ENCODE measurements at places on chromosomes 1 and 21. TPM values are rescaled to one million over a fixed set of nuclear protein-coding genes. Genes with fewer than 3 reads are reported as not detected.

- DNase-seq, result no peak
- H3K36me3 ChIP-seq, result no peaks in the 10 kb centered on the region
- H3K4me1 ChIP-seq, result no peaks in the 10 kb centered on the region
- H3K4me3 ChIP-seq, result no peak overlapping the region
- no peaks in the 10 kb centered on the region for H3K27me3 ChIP-seq
Measured at GRCh38 chr1:150141452-150141851, 8.3 kb upstream of the PLEKHO1 start.

FAM78B gene
- polyA plus RNA-seq, result 0.81 TPM

TFAP2E gene
- not detected for polyA plus RNA-seq

GRCh38 chr1:28111157-28111556 lies 22.7 kb upstream of the EYA3 start:
- H3K4me3 ChIP-seq, result no peak overlapping the region
- no peaks in the 10 kb centered on the region for H3K27me3 ChIP-seq
- H3K4me1 ChIP-seq, result no peaks in the 10 kb centered on the region
- peak overlapping the region; percentile 1 for H3K27ac ChIP-seq
- DNase-seq, result peak; percentile 62

ADGRL2 gene
- polyA plus RNA-seq, result 0.67 TPM

DNA sequence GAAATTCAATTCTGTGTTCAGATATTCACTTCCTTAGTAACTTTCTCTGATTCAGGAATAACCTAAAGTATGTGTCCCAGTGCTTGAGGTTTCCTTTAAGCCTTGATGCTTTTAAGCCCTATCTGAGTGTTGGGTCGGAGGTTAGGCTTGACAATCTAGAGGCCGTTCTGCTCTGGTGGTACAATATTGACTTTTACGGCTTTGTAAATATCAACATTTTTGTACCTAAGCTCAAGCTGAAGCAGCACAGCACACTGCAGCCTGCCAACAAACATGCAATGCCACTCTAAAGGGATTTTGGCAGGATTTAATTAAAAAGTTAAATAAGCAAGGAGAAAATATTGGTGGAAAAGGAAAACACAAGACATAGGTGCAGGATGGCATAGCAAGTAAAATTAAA lies 279.2 kb downstream of the NEGR1 start:
- no peak for DNase-seq
- no peaks in the 10 kb centered on the region for H3K4me1 ChIP-seq
- no peaks in the 10 kb centered on the region for H3K27me3 ChIP-seq
- no peak overlapping the region for H3K4me3 ChIP-seq
- no peak overlapping the region for H3K27ac ChIP-seq

DNA sequence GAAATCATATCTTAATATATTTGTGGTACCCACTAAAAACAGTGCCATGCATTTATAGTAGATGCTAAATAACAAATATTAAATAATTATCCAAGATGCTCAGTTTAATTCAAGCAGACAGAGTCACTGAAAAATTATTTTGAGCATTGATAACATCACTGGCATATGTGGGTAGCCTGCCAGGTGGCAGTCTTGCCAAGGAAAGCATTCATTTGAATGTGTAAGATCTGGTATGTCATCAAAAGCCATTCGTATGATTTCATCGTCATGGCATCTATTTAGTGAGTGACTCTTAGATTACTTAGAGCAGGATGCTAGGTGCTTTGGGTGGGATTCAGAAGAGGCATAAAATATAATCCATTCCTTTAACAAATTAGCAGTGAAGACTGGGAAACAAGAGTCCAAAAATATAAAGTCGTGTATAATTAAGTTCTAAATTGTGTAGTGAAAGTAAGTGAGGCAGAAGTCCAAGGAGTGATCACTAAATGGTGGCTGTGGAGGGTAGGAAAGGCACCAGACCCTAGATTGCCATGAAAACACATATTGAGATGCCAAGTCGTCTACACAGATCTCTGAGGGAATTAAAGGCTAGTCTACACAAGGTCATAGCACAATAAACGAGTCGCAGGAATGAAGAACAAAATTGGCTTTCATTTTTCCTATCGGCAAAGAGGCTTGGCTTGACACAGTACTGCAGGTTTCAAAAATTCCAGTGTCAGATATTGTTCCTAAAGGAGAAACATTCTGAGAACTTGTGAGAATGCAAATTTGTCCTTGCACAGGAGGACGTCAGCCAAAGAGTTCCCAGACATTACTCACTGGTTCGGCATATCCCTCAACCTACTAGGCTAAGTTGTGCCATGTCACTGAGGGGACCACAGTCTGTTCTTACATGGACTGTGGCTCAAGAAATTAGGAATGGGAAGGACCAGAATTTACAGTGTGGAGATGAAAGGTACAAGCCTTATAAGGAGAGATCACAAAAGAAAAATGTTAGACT lies 130.8 kb downstream of the LYPLAL1 start:
- H3K27ac ChIP-seq, result no peak overlapping the region
- no peaks in the 10 kb centered on the region for H3K4me1 ChIP-seq
- H3K4me3 ChIP-seq, result no peak overlapping the region
- H3K27me3 ChIP-seq, result no peaks in the 10 kb centered on the region

DNA sequence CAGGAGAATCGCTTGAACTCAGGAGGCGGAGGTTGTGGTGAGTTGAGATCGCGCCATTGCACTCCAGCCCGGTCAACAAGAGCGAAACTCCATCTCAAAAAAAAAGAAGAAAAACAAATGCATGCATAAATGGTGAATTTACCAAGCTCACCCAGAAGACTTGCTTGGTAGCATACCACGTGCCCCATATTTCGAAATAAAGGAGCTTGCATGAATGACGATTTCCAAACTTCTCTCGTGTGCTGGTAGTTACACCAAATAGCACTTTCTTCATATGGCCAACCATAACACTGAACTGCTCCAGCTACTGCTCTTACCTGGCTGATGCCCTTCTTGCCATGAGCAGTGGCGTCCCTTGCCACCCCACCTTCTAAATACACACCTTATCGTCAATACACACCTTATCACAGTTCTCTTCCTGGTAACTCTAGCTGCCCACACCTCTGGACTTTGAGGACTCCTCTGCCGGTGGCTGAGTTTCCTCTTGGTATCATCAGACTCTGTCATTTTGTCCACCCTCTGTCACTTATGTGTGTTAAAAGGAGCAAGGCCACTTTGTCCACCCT lies 2.8 kb downstream of the DOP1B start:
- DNase-seq, result peak; percentile 48
- H3K36me3 ChIP-seq, result no peaks in the 10 kb centered on the region
- H3K27me3 ChIP-seq, result no peaks in the 10 kb centered on the region
- H3K27ac ChIP-seq, result peak overlapping the region; percentile 18
- H3K4me3 ChIP-seq, result no peak overlapping the region

NTRK1 gene
- polyA plus RNA-seq, result 0.10 TPM

CLIC6 gene
- polyA plus RNA-seq, result 0.81 TPM

DNA sequence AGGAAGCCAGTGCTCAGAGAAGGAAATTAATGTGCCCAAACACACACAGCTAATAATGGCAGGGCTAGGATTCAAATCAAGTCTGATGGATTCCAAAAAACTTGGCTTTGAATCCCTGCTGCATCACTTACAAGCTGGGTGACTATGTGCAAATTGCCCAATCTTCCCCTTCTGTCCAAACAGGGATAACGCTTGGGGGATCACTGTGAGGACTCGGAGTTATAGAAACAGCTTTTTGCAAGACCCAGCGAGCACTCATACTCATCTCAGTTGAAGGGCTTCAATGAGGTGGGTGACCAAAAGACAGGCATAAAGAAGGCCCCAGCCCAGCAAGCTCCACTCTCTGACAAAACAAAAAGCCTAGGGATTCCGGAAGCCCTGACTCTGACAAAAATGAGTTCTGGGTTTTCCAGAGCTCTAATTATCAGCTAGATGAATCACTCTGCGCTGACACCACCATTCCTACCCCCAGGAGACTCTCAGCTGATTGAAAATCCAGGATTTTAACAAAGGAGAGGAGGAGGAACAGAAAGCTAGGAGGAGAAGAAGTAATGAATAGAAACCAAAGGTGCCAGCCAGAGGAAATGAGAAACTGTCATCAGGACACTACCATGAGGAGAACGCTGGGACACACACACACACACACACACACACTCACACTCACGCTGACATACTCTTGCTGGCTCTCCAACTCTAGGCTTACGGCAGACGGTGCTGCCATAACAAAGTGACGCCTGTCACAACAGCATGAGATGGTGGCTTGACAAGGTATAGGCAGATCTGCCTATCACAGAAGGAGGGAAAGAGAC lies 1.6 kb upstream of the STK40 start:
- H3K36me3 ChIP-seq, result peaks cover 7% of the 10 kb centered on the region
- no peak overlapping the region for H3K4me3 ChIP-seq
- peaks cover 2% of the 10 kb centered on the region for H3K4me1 ChIP-seq
- DNase-seq, result peak; percentile 37
- H3K27ac ChIP-seq, result peak overlapping the region; percentile 96

SLC22A15 gene
- polyA plus RNA-seq, result 2.6 TPM

GRCh38 chr1:183896466-183897048 lies 91.6 kb downstream of the RGL1 start:
- H3K27me3 ChIP-seq, result no peaks in the 10 kb centered on the region
- DNase-seq, result no peak
- no peaks in the 10 kb centered on the region for H3K4me1 ChIP-seq
- no peak overlapping the region for H3K4me3 ChIP-seq
- H3K36me3 ChIP-seq, result no peaks in the 10 kb centered on the region

DNA sequence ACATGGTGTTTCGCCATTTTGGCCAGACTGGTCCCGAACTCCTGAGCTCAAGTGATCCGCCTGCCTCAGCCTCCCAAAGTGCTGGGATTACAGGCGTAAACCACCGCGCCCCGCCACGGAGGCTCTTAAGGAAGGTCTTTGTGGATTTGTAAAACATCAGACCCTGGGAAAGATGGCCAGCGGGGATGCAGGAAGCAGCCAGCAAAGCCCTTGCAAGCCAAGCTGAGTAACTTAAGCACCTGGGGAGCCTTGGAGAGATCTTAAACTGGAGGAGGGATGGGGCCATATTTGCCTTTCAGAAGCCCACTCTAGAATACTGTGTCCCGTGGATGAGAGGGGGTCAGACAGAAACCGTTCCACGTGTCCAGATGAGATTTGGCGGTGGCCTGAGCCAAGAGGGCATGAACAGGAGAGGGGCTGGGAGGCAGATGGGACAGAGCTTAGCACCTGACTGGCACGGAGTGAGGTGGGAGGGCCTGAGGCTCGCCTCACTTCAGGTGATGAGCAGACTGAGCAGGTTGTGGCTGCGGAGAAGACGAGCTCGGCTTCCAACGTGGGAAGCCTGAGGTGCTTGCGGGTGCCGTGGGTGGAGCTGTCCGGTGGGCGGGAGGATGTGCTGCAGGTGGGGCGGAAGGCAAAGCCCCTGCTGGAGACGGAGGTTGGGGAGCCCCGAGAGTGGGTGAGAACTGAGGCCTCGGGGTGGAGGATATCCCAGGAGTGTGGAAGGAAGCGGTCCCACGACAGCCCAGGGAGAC lies 11.7 kb downstream of the C1orf216 start:
- H3K27me3 ChIP-seq, result no peaks in the 10 kb centered on the region
- peak overlapping the region; percentile 19 for H3K4me3 ChIP-seq
- no peak overlapping the region for H3K27ac ChIP-seq
- no peak for DNase-seq

- H3K36me3 ChIP-seq, result no peaks in the 10 kb centered on the region
- H3K27ac ChIP-seq, result no peak overlapping the region
- DNase-seq, result peak; percentile 17
Measured at GRCh38 chr1:196317535-196318522, 290.4 kb downstream of the KCNT2 start.

HES4 gene
- 0.89 TPM for polyA plus RNA-seq

- no peaks in the 10 kb centered on the region for H3K4me1 ChIP-seq
- DNase-seq, result no peak
- H3K36me3 ChIP-seq, result no peaks in the 10 kb centered on the region
- no peak overlapping the region for H3K27ac ChIP-seq
Measured at GRCh38 chr21:38433471-38433870, 64.8 kb downstream of the ERG start.

GRCh38 chr1:229340496-229340895 lies 2.4 kb downstream of the CCSAP start:
- H3K4me1 ChIP-seq, result peaks cover 7% of the 10 kb centered on the region
- no peaks in the 10 kb centered on the region for H3K27me3 ChIP-seq
- H3K36me3 ChIP-seq, result no peaks in the 10 kb centered on the region
- no peak for DNase-seq
- H3K4me3 ChIP-seq, result no peak overlapping the region

DNA sequence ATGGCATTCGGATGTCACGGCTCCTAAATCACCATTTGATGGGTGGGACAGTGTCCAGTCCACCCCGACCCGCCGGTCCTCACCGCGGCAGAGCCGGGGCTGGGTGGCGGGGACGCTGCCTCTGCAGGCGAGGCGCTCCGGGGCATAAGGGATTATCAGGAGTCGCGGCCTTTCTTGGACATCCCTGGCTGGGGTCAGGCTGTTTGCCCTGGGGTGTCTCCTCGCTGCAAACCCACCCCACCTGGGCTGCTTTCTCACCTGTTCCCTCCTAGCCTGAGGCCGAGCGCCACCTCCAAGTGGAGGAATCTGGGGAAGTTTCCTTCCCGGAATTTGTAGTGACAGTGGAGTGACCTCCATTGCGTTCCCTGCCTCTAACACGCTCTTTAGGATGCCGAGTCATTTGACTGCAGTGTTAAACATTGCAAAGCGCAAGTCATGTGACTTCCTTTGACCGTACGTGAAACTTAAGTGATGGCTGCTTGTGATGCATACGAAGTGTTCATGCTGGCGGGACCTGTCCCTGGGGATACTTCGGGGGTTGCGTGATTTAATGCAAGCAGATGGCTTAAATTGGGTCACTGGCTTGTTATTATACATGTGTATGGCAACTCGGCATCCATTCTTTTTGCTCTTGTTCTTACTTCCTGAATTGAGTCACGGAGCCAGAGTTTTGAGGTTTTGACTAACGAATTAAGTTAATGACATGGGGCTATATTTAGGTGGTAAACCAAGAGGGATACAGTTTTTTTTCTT lies 536 bp downstream of the LGALS8 start:
- no peaks in the 10 kb centered on the region for H3K27me3 ChIP-seq
- H3K27ac ChIP-seq, result peak overlapping the region; percentile 87
- peak; percentile 89 for DNase-seq
- peaks cover 5% of the 10 kb centered on the region for H3K36me3 ChIP-seq
- H3K4me1 ChIP-seq, result no peaks in the 10 kb centered on the region
- H3K4me3 ChIP-seq, result peak overlapping the region; percentile 87

FLAD1 gene
- polyA plus RNA-seq, result 51.4 TPM

DNA sequence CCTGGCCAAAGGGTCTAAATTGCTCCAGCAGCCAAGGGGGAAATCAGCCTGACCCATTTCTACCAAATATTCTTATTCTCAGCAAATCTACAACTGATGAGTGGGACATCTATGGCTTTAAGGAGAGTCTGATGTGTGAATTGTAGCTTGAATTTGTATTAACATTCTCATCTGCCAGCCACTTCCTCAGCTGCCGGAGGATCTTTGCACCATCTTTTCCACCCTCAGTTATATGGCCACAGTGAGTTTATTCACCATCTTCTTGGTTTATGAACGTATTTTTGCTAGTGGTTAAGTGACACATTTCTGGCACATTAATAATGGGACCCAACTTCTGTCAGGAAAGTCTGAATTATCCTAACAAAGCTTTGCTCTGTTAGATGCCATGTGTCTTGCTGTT lies 69.6 kb downstream of the COLGALT2 start:
- no peaks in the 10 kb centered on the region for H3K36me3 ChIP-seq
- H3K4me3 ChIP-seq, result no peak overlapping the region
- H3K4me1 ChIP-seq, result no peaks in the 10 kb centered on the region
- no peak for DNase-seq
- no peaks in the 10 kb centered on the region for H3K27me3 ChIP-seq
